AG09309 (cell line): ENCODE measurements at places on chromosomes 1 and 21.
A peak's percentile ranks its signal among the peaks of the same experiment; 100 is the strongest.

- DNase-seq: no peak
Observed at GRCh38 chr1:48794816-48795215, 18.1 kb upstream of the BEND5 start.

GRCh38 chr1:25996966-25997827, 666 bp downstream of the PAFAH2 start:
- DNase-seq: no peak

DNA sequence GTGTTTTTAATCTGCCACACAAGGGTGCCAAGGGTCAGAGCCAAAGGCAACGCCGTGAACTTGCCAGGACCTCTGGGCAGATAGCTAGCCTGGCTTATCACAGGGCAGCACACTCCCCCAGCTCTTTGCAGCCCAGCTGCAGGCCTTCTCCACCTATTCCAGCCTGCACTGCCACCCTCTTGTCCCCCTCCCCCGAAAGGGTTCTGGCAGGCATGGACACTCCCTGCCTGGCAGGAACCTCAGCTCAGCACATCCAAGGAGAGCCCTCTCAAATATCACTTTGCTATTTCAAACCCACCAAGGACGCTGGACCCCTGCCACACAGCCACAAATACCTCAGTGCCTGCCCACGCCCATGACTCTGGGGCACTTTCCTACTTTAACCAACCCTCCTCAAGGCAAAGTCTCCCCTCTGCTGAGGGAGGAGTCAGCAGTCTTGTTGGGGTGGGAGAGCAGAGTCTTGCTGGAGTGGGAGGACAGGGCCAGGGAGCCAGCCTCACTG, 9.1 kb downstream of the SSBP3 start:
- no peak for DNase-seq

DNA sequence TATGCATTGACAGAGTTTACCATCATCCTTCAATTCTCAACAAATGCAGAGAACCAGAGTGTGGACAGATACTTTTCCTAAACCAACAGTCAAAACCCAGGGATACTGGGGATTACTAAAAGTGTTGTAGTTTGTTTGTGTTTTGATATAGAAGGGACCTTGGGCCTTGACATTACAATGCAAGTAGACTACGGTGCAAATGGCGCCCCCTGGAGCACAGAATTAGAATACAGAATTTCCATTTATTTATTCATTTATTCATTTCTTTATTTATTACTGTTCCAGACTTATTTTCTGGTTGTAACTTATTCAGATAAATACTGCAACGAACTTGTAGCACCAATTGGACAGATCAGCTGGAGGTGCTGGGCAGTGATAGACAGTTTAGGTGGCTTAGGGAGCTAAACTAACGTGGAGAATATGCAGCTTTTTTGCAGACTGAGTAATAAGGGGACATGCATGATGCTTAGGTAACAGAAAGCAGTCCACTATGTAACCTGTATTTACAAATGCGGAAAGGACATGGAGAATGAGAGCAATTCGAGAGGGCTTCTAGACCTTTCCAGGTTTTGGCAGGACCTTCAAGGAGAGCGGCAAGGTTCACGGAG, 42.6 kb downstream of the KIRREL1 start:
- no peak for DNase-seq

- no peak for DNase-seq
Observed at GRCh38 chr1:94544706-94545490, 3.3 kb upstream of the F3 start.

DNA sequence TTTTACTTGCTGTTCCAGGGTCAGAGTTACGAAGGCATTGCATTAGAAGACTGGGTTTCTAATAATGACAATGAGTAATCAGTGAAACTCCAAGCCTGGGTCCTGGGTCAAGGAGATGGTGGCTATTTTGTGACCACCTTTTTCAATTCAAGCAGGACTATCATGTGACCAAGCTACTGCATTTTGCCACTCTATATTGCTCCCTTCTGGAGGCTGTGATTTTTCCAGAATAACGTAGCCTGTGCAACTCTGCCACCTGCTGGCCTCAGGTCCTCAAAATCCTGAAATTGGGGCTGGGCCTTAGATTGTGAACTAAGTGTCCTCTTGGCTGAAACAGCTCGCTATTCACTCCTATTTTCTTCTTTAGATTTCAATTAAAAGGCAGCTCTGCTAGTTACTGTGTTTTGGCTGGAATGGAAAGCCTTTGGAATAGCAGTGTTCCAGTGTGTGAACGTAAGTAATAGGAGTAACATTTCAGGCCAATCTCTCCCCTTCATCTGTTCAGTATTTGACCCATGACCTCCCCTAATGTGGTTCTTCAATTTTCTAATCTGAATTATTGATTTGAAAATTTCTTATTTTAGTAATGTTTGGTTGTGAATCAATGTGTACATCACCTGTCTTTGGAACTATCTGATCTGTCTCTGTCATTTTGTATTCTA, 52.9 kb upstream of the CD46 start:
- DNase-seq: no peak

GRCh38 chr1:222099746-222100145, 357.9 kb upstream of the DUSP10 start:
- no peak for DNase-seq

- no peak for DNase-seq
Observed at GRCh38 chr1:236509647-236510401, 14.0 kb upstream of the LGALS8 start.

DNA sequence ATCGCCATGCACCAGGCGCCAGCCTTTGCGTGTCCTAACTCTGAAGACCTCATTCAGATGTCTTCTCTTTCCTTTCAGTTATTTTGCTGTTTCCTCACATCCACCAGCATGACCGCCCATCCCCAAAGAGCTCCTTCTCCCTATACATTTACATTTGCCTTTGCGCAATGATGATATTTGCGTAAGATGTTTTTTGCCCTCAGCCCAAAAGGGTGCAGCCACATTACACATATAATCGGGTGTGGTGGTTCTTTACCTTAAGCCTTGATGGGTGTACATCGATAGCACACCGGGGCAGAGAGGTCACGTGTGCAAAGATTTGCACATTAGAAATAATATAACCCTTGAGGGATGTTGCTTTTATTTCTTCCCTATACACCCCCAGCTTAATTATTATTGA, 192.8 kb downstream of the HUNK start:
- DNase-seq: no peak

GRCh38 chr1:183234660-183235476, 48.8 kb downstream of the LAMC2 start:
- DNase-seq: peak; percentile 95

- DNase-seq: no peak
Observed at GRCh38 chr1:160325252-160325651, 17.8 kb downstream of the COPA start.

DNA sequence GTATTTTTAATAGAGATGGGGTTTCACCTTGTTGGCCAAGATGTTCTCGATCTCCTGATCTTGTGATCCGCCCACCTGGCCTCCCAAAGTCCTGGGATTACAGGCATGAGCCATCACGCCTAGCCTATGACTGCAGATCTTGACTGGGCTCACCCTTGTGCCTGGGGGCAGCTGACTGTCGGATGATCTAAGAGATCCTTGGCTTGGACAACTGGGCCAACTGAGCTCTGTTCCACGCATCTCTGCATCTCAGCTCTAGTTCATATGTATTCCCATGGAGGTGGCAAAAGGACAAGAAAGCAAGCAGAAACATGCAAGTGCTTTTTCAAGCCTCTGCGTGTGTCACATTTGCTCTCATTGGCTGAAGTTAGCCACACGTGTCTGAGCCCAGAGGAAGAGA, 75.8 kb upstream of the SELENON start:
- DNase-seq: no peak

GRCh38 chr1:162180813-162181212, 111.3 kb downstream of the NOS1AP start:
- no peak for DNase-seq

DNA sequence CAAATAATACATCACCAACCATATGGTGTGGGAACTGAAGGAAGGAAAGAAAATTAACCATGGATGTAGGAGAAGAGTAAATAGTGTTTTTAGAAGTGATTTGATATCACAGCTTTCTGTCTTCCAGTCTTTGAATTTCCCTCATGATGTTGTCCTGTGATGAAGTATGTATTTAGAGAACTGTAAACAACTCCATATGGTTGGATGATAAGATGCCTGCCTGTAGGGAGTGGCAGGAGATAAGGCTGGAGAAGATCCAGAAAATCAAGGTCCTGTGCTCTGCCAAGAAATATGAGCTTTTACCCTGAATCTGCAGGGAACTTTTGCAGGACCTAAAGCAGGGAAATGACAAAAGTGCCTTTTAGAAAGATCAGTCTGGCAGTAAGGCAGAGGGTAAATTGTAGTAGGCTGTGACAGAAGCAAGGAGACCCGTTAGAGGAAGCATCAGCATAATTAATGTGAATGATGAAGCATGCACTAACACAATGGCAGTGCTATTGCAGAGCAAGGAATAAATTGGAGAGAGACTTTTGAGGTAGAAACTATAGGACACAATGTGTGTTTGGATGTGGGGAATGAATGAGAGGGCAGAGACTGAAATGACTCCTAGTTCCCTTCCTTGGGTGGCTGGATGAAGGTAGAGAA, 21.9 kb downstream of the CEPT1 start:
- DNase-seq: no peak

DNA sequence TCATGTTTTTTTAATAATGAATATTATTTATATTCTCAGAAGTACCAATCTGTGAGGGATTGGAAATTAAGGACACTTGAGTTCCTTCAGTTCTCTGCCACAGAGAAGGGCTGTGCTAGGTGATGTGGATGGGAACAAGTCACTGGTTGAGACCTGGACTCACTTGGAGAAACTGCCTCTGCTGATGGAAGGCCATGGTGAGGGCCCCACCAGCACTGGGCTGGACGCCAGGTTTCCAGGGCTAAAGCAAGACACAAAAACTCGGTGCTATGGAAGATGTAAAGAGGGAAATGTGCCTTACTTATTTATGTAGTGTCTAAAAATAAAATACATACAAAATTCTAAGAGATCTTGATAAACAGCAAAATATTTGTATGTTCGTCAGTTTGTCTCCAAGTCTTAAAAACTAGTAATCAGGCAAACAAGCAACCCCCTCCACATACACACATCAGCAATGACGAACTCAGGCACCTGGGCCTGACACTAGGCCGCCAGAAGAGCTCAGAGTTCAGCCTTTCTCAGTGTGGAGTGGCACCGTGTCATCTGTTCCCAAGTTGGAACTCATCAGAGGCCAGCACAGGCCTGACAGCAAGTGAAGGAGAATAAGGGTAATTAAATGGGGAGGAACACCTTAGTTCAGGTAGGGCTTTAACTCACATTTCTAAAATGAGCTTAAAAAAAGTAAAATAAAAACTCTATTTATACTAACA, 19.6 kb downstream of the SIPA1L2 start:
- DNase-seq: no peak

DNA sequence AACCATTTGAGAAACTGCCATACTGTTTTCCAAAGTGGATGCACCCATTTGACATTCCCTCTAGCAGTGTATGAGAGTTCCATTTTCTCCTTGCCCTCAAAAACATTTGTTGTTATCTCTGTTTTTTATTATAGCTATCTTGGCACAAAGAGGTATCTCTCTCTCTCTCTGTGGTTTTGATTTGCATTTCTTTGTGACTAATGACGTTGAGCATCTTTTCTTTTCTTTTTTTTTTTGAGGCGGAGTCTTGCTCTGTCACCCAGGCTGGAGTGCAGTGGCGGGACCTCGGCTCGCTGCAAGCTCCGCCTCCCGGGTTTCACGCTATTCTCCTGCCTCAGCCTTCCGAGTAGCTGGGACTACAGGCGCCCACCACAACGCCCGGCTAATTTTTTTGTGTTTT, 17.4 kb upstream of the ZMYM6 start:
- peak; percentile 40 for DNase-seq

GRCh38 chr21:17495680-17496079, 17.2 kb upstream of the CXADR start:
- no peak for DNase-seq

- no peak for DNase-seq
Observed at GRCh38 chr1:204723131-204723787, 37.7 kb upstream of the LRRN2 start.

DNA sequence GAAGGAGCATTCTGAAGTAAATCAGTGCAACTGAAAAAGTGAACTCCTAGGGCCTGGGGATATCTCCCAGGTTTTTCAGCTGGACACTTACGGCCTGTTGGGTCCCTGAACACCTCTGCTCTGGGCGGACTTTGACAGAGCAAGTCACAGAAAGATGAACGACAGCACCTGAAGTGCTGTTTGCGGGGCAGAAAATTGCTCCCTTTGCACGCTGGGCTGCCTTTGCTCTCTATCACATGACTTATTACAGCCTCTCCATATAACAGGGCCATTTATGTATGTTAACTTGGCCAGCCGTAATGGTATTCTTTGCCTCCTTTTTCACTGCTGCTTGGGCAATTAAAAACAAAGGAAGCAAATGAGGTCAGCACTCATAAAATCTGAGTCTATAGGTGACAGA, 332.9 kb downstream of the BARHL2 start:
- DNase-seq: no peak

DNA sequence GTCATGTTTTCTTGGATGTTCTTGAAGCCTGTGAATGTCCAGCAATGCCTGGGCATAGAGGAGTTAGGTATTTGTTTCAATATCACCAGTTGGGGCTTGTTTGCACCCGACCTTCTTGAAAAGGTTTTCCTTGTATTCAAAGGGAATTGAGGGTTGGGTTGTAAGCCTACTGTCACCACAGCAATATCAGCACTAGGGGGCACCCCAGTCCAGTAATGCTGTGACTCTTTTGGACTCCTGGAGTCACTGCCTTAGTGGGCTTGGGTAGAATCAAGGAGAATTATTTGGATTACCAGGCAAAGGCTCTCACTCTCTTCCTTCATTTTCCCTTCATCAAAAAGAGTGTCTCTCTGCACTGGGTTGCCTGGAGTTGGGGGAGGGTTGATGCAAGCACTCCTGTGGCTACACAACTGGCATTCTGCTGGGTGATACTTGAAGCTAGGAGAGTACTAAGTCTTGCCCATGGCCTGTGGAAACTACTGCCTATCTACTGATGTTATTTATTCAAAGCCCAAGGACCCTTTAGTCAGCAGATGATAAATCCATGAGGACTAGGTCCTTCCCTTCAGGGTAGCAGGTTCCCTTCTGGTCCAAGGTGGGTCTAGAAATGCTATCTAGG, 34.5 kb downstream of the OR10R2 start:
- DNase-seq: no peak

DNA sequence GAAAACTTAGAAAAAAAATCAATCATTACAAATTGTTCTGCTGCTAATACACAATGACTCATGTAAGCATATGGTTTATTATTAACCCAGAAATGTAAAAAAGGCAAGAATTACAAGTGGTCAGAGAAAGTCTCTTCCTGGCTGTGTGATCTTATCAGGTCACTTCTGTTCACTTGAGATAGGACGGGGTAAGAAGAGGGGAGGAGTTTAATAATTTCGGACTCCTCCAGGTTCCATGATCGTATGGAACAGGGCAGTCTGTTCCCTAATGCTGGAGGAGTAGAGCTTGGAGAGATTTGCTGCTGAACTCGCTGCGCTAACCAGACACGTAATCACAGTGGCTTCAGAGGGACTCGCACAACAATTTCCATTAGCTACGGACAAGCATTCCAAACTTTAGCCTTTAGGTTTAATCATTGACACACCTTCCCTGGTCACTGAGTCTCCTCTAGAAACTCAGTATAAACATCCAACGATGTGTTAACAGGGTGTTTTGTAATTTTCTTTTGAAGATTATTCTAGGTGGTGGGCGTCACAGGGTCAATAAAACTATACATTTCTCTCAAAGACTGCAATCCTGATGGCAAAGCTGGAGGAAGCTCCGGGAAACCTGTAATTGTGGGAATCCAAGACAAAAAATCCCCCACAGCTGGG, 1.3 kb downstream of the CRYZ start:
- no peak for DNase-seq

- DNase-seq: no peak
Observed at GRCh38 chr1:3577300-3577699, 34.0 kb downstream of the MEGF6 start.
